ENCODE measurements at places on chromosomes 5 and 9. TPM values are rescaled to one million over a fixed set of nuclear protein-coding genes. Genes with fewer than 3 reads are reported as not detected.
A peak's percentile ranks its signal among the peaks of the same experiment; 100 is the strongest.

DNA sequence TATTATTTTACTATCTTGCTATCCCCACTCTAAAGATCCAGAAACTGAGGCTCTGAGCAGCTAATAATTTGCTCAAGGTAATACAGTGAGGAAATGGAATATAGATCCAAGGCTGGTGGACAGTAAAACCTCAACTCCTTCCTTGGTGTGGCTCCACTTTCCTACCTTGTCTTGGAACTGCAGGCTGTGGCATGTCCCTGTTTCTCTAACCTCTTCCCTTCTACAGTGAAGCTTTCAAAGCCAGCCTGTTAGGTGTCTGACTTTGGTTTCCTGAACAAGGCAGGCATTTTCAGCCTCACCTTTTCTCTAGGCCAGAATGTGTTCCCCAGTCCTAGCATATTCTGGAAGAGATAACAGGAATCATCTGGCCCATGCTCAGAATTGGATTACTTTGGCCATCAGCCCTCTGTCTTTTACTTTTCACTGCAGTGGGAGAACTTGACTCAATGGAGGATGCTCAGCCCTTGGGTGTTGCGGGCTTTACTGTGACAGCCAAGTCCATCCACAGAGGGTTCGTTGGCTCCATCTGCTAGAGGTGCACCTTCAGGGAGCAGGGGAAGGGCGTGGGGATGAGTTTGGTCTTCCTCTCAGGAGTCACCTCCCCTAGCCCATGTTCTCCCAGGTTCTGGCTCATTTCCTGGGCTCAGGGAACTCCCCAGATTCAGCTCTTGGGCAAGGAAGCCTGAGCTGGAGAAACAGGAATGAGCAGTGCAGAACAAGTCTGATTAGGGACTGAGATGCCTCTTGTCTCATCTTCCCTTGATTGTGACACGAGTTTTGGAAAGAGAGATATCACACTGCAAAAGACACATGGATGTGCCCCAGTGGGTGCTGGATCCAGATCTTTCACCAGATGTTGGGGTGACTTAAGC lies 1.1 kb downstream of the NIPAL4 start:
- no peak for DNase-seq

- no peak for DNase-seq
Measured at GRCh38 chr5:40960037-40960436, 50.7 kb downstream of the C7 start.

DNA sequence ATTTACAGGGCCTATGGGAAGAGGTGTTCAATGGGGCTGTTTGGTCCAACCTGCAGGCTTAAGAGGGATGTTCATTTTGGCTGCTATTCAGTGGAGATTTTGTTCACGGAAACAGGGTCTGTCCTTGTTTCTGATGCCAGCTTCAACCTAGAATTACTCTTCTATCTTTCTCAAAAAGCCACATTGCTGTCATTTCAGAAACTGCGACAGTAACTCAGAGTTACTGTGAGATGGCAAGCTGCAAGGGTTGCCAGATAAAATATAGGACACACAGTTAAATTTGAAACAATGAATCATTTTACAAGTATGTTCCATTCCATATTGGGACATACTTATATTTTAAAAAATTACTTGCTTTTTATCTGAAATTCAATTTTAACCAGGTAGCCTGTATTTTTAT lies 128.0 kb downstream of the NPR3 start:
- DNase-seq, result no peak

GRCh38 chr9:37243588-37244345 lies 123.4 kb downstream of the ZCCHC7 start:
- DNase-seq, result no peak

DNA sequence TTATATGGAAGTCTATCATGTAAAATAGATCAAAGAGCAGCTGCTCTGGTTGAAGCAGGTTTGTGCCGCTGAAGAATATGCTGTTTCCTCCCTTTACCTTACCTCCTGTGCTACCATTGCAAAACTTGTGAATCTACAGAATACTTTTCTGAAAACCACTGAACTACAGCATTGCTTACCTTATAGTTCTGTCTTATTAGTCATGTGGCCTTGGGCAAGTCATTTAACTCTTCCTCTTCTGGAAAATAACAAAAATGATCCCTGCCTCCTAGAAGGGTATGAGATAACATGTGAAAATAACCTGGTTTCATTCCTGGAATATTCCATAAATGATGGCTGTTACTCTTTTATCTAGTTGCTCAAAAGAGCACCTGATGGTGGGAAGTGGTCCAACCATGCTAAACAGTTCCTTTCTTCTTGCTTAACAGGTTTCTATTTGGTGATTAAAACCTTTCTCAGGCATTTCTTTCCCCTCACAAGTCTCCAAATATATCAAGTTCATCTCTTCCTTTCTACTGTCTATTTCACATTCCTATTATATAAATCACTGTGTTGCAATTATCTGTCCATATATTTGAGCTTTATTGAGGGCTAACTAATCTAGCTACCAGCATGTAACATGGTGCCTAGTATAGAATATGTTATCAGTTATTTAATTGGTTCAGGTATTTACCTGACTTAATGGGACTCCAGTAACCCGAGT lies 15.0 kb downstream of the TRIM32 start:
- no peak for DNase-seq

DNA sequence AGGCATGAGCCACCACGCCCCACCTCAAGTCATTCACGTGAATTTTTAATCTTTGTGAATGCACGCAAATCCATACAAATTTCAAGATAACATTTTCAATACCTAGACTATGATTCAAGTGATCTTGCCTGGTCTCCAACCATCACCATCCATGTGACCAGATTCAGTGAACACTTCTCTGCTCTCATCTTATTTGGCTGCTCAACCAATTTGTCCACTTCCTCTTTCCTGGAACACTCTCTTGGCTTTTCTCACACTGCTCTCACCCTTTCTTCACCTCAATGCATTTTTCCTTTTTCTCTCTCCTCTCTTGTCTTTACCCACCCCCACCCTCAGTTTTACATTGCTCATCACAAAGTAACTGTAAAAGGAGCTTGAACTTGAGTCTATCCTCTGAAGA lies 354.7 kb upstream of the KIF2A start:
- DNase-seq, result no peak

DNA sequence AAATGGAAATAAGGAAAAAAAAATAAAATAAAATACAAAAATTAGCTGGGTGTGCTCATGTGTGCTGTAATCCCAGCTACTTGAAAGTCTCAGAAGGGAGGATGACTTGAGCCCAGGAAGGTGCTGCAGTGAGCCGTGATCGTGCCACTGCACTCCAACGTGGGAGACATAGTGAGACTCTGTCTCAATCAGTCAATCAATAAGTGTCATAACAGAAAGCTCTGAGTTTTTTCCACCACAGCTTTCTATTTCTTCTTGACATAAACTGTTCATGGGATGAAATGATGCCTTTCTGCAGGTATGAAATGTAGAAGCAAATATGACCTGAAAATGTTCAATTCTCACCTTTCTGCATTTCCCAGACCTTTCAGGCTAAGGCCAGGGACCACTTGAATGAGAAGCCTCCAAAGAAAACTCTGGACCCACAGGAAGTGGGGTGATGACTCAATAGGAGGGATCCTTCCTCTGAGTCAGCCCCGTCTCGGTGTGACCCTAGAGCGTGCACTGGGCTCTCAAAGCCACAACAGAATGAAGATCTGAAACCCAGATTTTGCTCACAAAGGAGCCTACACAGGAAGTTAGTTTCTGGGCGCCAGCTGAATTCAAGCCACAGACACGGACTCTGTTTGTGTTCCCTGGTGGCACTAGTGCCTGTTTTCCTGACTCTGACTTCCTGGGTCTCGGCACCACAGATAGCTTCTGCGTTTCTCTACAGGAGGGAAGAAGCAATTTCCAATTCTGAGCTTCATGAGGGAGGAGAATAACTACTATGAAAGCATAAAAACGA lies 62.0 kb downstream of the ANKH start:
- peak; percentile 28 for DNase-seq

DNA sequence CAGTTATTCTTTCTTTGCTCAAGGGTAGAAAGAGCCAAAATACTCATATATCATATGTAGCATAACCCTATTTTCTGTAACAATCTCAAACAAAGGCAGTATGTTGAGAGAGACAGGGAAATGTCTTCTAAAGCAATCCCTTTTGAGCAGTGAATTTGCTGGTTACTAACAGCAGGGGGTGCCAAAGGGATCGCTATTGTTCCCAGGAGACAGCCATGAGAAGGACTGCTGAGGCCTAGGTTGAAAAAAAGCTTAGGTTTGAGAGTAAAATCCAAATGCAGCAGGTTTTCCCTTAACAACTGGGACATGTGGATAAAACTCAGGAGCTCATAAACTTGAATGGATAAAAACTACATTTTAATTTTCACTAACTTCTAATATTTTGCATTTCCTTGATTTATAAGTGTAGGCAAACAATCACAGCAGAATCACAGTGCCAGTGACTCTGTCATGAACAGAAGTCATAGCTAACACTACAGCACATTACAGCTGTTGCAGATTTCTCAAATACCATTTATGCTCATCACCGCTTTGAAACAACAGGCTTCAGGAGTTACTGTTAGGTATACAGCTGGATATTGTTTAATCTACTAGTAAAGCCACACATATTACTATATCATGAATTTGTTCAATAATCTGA lies 148.4 kb downstream of the MAPKAP1 start:
- DNase-seq, result peak; percentile 58

DNA sequence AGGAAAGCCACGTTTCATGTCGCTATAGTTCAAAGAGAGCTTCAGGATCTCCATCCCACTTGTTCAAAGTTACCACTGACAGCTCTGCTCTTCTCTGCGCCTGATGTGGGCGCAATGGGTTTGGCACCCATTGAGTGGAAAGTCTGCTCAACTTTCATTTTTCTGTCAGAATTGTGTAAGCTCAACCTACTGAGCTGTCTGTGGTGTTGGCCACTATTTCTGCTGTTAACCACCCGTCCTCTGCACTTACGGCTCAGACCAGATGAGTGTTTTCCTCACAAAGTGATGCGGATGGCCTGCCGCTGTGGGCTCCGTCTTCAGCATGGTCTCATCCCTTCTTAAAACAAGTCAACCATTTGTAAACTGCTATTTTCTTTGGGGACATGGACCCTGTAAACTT lies 131.2 kb downstream of the WNK2 start:
- DNase-seq, result no peak

DNA sequence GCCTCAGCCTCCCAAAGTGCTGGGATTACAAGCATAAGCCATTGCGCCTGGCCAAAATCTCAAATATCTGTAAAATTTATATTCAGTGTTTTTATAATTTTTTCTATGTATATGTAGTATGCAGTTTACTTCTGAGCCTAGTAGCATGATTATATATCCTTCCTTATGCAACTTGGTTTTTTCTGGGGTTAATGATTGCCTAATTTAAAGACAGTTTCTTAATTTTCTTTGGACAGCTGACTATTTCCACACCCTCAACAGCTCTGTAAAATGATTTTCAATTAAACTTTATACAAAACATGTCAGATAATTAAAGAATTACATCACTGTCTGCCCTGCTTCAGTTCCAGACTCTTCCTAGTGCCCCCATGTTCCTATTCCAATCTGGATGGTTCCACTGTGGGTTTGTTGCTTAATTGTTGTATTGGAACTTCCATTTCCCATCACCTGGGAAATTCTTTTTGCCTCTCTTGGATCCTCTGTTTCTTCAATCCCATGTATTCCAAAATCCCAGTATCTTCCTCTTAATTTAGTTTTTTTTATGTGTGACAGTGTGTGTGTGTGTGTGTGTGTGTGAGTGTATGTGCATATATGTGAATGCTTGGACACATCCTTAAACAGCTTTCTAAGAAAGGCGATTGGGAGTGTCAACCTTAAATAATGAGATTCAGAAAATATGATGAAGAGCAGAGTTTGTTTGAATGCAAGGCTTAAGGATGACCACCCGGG lies 53.2 kb downstream of the C5orf22 start:
- no peak for DNase-seq

DNA sequence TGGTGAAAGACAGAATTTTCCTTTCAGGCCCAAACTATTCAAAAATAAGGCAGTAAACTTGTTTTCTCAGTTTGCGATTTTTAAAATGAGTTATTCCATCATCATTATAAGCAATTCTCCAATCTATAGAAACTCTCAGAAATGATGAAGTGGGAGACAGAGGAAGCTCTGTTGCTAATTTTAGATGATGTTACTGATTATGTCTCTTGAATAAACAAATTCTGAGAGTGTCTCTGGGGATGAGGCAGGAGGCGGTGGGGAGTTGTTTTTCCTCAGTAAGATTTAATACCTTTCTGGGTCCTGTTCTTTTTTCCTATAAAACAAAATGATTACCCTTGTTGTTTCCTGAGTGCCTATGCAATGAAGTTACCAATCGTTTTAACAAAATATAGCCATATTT lies 43.9 kb upstream of the TEX48 start:
- DNase-seq, result no peak

- no peak for DNase-seq
Measured at GRCh38 chr5:171610686-171611085, 174.9 kb upstream of the SMIM23 start.

DNA sequence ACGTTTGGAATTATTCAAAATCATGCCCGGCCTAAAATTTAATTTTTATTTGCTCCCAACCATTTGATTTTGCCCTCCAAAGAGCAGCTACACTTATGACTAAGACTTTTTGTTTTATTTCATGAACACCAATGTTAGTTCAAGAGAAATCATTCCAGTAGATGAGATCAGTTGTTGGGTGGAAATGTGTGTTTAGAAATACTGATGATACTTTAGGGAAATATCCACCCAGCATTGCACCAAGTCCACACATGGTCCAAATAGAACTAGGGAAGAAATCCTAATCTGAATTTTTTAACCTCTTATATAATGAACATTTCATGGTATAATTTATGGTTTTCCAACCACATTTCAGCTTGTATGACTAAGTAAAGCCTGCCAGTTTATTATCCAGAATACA lies 28.3 kb upstream of the GOLPH3 start:
- no peak for DNase-seq

- DNase-seq, result no peak
Measured at GRCh38 chr5:57302164-57302563, 128.3 kb downstream of the GPBP1 start.

DNA sequence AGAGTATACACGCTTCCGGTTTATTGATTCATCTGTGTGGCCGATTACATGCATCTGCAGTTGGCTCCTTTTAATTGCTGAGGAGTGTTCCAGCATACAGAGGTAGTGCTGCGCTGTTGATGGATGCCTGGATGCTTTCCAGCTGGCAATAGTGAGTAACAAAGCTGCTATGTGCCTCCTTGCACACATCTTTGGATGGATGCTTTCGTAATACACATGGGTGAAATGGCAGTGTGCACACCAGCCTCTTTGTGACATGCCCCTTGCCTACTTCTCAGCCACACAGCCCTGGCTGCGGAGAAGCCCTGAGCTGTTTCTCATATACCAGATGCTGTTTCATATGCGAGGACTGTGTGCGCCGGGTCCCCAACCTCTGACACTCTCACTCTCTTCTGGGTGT lies 151.0 kb downstream of the GADD45G start:
- no peak for DNase-seq

GRCh38 chr5:16957304-16958196 lies 21.5 kb upstream of the MYO10 start:
- DNase-seq, result no peak

PCDHB6 gene
- 0.33 TPM for total RNA-seq

FAM200C gene
- total RNA-seq, result 6.9 TPM

ANKDD1B gene
- 1.7 TPM for total RNA-seq

CDC25C gene
- 0.27 TPM for total RNA-seq

DMRT3 gene
- total RNA-seq, result 9.1 TPM

PCDHB16 gene
- 4.4 TPM for total RNA-seq

NIPAL4 gene
- total RNA-seq, result 0.33 TPM

IL3 gene
- not detected for total RNA-seq

Measured in thyroid gland (tissue), 4 donors.